ENCODE measurements at places on chromosomes 7 and 10.

- DNase-seq: no peak
These were observed 68.4 kb downstream of the PARP12 start for GRCh38 chr7:139994356-139994755.

- DNase-seq: peak; percentile 76
These were observed 609 bp downstream of the DOCK4 start for GRCh38 chr7:112205343-112206237.

GRCh38 chr7:18753972-18754610 lies 258.5 kb downstream of the HDAC9 start:
- DNase-seq: no peak

- no peak for DNase-seq
These were observed 11.0 kb downstream of the CROT start for GRCh38 chr7:87356448-87356847.

DNA sequence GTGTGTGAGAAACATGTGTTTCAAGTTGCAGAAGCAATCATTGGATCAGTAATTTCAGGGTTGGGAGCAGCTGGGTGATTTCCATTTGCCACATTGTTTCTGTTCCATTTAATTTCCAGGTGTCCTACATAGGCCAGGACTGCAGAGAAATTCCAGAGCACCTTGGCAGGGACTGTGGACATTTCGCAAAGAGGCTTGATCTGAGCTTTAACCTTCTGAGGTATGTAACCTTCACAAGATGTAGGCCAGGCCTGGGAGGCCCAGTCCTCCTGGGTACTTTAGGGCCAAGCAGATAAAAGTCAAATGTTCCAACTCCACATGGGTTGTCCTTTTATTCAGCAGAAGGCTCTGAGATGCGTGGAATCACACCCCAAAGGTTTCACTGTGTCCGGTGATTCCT lies 6.9 kb downstream of the LRMDA start:
- DNase-seq: no peak

All from suppressor macrophage treated with lipopolysaccharide for 1 hour (primary cell).